ENCODE measurements at places on chromosomes 13 and 19.

GRCh38 chr19:44544031-44544430, 14.6 kb upstream of the CEACAM20 start:
- DNase-seq = no peak

GRCh38 chr19:40342644-40343311, 5.4 kb downstream of the C19orf47 start:
- no peak for DNase-seq

- no peak for DNase-seq
Observed at GRCh38 chr13:73069206-73069805, 10.5 kb downstream of the KLF5 start.

DNA sequence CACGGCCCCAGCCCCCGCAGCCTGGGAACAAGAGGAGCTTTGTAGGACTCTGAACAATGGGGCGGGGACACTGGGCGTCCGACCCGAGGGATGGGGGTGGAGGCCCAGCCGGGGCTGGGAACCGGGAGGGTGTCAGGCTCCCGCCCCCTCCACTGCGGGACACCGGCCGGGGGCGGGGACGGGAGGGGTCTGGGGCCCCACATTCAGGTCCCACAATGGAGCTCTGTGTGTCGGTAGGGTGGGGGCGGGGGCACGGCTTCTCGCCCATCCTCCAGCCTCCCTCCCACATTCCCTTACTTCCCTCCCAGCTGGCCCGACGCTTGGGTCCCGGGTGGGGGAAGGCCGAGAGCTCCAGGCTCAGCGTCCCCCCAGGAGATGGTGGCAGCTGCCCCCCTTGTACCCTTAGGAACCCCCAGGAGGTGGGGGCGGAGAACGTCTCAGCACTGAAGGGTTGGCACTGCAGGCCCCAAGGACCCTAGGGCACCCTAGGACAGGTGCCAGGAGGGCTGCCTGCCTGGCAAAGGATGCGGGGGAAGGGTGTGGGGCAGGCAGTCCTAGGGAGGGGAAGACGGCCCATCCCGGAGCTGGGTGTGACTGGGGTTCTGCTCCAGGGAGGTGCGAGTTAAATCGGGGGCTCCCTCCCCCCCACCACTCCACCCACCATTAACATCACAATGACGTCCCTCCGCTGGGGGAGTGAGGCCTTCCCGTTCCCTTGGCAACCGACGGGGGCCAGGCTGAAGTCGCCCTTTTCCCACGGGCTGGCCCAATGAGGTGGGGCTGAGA, 5.3 kb downstream of the TTYH1 start:
- DNase-seq = no peak

DNA sequence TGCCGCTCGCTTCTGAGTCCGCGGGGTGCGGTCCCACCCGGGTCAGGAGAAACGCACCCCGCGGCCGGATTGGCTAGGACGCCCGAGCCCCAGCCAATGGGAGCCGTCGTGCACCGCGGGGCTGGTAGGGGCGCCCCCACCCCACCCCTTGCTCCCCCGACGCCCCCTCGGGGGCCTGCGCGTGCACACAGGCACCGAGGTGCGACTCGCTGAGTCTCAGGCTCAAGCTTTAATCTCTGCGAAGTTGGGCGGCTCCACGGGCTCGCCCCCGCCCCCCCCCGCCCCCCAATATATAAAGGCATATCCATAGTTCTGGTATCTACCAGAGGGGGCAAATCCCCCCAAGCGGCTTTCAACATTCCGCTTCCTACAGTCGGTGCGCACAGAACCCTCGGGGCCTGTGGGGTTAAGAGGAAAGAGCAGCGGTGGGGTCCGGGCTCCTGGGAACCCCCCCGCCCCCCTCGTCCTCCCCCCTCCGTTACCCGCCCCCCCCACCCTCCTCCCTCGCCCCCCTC, at the start of gene COX6B2:
Gene COX6B2 (minus strand): TSS at position 22 of the 515 bp plus-strand sequence. CDS start 198 bp downstream, outside the sequence.
- no peak for DNase-seq

- no peak for DNase-seq
Observed at GRCh38 chr19:7874076-7874896, at the start of gene PRR36. Gene PRR36 (minus strand): TSS chr19:7874390. CDS start chr19:7873689, 701 bp downstream.

DNA sequence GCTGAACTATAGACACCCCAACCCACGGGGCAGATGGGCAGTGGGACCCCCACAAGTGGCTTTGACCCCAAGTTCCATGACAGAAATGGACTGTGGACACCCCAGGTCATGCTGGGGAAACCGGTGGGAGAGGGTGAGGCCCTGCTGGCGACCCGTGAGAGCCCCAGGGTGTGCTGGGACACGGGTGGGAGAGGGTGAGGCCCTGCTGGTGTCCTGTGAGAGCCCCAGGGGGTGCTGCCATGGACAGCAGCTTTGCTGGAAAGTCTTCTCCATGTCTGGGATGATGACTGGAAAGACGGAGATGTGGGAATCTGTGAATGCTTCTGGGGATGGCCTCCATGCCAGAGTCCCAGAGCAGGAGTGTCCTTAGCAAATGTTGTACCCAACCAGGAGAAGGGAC, 148.4 kb downstream of the URI1 start:
- no peak for DNase-seq

- no peak for DNase-seq
Observed at GRCh38 chr13:88840085-88840484, 1168.9 kb downstream of the SLITRK5 start.

DNA sequence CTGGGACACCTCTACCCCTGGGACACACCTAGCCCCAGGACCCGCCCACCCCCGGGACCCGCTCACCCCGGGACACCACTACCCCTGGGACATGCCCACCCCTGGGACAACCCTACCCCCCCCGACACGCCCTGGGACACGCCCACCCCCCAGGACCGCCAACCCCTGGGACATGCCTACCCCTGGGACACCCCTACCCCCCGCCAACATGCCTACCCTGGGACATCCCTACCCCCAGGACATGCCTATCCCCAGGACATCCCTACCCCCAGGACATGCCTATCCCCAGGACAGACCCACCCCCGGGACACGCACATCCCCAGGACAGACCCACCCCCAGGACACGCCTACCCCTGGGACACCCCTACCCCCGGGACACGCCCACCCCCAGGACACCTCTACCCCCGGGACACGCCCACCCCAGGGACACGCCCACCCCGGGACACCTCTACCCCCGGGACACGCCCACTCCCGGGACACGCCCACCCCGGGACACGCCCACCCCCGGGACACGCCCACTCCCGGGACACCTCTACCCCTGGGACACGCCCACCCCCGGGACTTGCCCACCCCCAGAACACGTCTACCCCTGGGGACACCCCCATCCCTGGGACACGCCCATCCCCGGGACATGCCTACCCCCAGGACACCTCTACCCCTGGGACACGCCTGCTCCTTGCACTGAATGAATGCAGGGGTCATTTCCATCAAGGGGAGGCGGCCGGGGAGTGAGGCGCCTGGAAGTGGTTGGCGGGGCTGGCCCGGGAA, 32.3 kb downstream of the ADPRHL1 start:
- DNase-seq = no peak

DNA sequence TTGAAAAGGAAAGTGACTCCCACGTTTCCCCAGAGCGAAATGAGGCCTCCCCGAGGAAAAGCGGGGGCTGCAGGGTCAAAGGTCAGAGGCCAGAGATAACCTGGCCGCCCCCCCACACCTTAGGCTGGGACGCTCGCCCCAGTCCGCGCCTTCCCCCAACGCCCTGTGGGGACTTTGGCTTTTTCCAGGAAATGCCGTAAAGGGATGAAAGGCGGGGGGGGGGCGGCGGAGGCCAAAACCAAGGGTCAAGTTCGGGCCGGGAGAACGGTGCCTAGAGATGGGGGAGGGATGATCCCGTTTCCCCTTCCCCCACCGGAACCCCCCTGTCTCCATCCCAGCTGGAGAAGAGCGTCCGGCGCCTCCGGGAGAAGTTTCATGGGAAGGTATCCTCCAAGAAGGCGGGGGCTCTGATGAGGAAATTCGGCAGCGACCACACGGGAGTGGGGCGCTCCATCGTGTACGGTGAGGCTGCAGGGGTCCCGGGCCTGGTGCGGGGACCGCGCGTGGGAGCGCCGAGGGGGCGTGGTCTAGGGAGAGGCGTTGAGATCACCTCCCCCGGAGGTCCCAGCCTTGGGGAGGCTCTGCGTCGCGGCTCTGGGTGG, 575 bp downstream of the SHFL start:
- no peak for DNase-seq

DNA sequence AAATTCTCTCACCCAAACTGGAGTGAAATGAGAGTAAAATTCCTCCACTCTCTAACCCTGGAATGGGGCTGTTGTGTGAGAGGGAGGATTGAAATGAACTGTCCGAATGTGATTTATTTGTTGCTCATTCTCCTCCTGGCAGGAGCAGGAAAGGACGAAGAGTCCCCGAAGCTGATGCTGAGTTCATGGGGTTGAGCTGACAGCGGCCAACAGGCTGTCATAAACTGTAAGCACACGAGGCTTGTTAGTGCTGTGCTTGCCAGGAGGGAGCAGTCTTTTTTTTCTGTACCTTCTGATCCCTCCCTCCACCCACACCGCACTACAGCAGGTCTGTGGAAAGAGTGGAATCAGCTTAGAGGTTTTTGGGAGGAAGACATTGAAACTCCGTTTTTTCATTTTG, 33.1 kb upstream of the ZNF331 start:
- DNase-seq = no peak

DNA sequence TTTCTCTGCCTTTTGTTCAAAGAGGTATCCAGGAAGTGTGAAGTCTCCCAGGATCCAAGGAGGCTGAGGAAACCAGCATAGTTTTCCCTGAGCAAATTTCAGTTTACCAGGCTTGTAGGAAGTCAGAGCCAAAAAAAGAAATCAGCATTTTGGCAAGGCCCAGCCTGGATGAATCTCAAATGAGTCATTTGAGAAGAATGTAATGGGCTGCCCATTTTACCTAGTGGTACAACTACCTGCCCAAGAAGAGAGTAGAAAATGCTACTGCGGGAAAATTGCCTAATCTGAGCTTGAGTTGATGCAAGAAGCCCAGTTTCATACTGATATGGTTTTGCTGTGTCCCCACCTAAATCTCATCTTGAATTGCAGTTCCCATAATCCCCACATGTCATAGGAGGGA, 284.1 kb upstream of the ZNF507 start:
- no peak for DNase-seq

GRCh38 chr19:35545855-35546381, 492 bp downstream of the TMEM147 start:
- peak; percentile 87 for DNase-seq

GRCh38 chr13:60431108-60431700, 34.2 kb downstream of the TDRD3 start:
- DNase-seq = peak; percentile 61

DNA sequence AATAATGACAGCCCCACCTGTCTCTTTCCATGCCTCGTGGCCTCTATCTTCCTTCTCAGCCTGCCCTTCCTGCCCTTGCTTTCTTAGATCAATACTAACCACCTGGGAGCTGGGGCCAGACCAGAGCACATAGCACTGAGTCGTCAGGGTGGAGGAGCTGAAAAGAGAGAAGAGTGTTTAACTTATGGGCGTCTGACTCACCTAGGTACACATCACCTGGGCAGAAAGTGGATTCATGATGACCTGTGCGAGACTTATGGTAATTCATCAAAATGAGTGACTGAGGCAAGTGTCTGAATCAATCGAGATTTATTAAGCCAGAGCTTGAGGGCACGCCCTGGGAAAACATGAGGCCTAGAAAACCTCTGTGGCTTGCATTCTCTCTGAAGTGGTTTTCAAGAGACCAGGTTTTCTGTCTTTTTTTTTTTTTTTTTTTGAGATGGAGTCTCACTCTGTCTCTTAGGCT, 19.2 kb downstream of the CEACAM6 start:
- DNase-seq = peak; percentile 38

GRCh38 chr19:23597661-23598060, 89.4 kb downstream of the ZNF675 start:
- no peak for DNase-seq

DNA sequence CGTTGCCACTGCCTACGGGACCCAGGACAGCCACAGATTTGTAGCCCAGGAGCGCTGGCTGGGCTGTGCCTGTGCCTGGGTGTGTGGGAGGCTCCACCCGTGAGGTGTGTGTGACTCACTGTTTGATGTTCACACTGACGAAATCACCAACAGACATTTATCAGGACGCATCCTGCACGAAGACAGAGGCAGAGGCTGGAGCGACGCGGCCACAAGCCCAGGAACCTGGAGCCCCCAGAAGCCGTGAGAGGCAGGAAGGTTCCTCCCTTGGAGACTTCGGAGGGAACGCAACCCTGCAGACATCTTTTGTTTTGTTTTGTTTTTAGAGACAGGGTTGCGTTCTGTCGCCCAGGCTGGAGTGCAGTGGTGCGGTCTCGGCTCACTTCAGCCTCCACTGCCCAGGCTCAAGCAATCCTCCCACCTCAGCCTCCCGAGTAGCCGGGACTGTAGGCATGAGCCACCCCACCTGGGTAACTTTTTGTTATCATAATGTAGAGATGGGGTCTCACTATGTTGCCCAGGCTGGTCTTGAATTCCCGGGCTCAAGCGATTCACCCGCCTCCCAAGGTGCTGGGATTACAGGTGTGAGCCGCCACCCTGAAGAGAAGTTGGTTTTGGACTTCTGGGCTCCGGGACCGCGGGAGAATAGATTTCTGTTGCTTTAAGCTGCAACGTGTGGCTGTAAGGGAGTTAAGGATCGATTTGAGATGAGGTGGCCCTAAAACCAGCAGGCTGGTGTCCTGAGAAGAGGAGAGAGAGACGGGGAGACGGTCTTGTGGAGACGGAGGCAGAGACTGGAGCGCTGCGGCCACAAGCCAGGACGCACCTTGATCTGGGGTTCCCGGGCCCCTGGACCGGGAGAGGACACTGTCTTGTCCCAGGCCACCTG, 24.9 kb upstream of the WDR18 start:
- peak; percentile 36 for DNase-seq

- no peak for DNase-seq
Observed at GRCh38 chr13:103671547-103671946, 605.3 kb upstream of the SLC10A2 start.

All from activated CD4-positive, alpha-beta T cell treated with anti-CD3 and anti-CD28 coated beads, Interleukin-10, Interleukin-2, amounts not matched to agents 100 ng/mL and 50 ng/mL, durations not matched to agents 16 hours and 8 hours (primary cell).